ENCODE measurements at places on chromosomes 11 and 22.

GRCh38 chr11:2386591-2386990 lies 9.5 kb downstream of the CD81 start:
- DNase-seq = peak; percentile 72

- DNase-seq = no peak
Measured at GRCh38 chr11:57597461-57597915, at the start of gene SERPING1. SERPING1 (plus strand) TSS chr11:57597685; CDS start chr11:57598271, 586 bp downstream.

GRCh38 chr11:35798423-35798822 lies 135.8 kb downstream of the TRIM44 start:
- DNase-seq = no peak

DNA sequence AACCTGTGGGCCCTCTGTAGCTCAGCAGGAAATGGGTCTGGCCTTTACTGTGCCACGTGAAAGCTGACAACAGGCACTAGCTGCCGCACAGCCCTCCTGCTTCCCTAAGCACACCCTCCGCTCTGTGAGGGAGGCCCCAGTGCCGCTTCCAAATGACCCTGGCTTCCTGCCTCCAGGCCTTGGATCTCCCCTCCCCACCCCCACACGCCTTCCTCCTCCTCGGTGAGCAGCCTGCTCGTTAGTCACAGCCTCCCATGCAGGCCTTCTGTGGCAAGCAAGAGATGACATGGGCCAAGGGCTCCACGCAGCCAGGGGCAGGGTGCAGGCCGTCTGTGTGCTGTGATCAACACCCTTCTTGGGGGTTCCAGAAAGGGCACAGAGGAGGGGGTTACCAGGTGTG lies 15.3 kb upstream of the RASL10A start:
- no peak for DNase-seq

DNA sequence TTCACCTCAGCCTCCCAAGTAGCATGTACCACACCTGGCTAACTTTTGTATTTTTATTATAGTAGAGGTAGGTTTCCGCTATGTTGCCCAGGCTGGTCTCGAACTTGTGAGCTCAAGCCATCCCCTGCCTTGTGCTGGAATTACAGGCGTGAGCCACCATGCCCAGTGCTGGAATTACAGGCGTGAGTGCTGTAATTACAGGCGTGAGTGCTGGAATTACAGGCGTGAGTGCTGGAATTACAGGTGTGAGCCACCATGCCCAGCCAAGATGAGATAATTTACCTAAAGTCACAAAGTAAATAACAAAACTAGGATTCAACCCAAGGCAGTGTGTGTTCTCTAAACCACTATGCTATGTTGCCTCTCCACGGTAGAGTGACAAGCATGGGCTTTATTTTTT lies 3.6 kb upstream of the UBXN1 start:
- DNase-seq = no peak

GRCh38 chr11:13421561-13421960 lies 41.5 kb downstream of the BTBD10 start:
- no peak for DNase-seq

DNA sequence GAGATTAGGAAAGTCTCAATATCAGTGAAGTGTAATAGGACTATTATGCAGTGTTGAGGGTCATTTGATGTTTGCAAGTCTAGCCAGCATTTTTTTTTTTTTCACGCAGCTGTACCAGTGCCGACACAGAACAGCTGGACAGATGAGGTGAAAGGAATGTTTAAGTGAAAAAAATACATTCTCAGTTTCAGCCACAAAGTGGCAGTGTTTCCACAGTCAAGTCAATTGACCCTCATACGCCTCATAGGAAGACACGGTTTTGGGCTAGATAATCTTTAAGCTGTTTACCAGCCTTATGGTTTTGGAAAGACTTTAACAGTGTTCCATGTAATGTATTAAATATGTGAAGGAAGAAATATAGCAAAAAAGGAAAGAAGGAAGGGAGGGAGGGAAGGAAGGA lies 349.9 kb upstream of the ANO3 start:
- peak; percentile 89 for DNase-seq

GRCh38 chr11:5815534-5815933 lies 6.8 kb downstream of the OR52N2 start:
- DNase-seq = no peak

GRCh38 chr22:45937960-45938359 lies 39.0 kb downstream of the WNT7B start:
- no peak for DNase-seq

DNA sequence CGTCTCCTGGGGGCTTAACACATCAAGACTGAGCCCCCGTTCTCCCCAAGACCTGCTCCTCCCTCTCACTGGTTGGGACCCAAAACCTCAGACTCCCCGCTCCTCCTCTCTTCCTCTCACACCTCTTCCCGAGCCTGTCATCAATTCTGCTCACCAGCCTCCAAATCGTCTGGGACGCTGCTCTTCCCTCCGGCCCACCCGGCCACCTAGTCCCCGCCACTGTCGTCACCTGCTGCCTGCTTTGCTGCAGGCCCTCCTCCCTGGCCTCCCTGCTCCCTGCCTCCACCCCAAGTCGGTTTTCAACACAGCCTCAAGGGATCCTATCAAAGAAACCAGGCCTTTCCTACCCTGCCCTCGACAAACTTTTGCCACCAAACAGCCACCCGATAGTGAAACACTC lies 3.1 kb downstream of the MFNG start:
- DNase-seq = no peak

DNA sequence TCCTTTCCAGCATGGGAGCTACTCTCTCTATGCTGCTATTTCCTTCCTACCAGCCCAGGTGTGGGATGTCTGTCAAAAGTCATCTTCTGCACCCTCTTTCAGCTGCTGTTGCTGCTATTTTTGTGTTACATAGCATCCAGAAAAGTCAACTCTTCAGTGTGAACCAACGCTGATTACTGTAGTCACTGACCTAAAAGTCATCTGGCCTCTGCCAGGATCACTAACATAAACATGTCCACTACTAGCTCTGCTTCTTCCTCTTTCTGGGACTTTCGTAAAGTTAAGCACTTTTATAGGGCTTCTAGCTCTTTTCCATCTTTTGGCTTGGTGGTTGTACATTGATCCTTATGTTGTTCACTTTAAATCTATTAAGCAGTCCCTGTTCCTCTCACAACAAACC lies 90.2 kb upstream of the CARD18 start:
- DNase-seq = no peak

DNA sequence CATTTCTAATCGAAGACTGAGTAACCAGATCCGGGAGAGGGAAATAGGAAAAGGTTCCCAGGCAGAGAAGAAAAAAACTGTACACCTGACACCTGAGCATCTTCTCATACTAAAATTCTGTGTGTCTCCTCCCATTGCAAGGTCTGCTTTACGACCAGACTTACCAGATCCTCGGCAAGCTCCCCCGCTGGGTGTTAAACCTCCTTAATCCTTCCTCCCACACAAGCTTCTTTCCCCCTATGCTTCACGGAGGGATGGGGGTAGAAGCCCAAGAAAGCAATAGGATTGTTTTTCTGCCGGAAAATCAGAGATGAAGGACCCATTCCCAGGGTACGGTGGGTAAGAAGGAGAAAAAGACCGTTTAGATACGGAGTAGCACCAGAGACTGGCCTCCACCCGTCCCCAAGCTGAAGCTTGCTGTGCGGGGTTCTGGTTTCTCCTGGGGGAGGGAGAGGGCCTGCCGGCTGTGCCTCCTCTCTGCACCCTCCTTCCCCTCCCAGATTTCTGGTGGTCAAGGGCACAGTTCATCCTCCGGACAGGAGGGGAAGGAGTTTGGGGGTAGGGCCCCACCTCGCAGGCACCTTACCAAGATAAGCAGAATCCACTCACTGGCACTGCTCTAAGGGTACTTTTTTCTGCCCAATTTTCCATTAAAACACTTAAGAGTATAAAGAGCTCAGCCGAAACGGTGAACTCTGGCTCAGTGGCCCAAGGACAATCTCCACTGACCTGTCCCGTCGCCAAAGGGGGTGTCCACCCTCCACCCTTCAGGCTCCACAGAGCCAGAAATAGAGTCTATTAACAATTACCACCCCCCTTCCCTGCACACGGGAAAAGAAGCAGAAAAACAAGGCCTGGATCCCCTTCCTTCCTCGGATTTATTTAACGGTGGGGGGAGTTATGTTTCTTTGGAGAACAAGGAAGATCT lies 1.2 kb downstream of the TOB2 start:
- DNase-seq = peak; percentile 67

GRCh38 chr11:73203790-73204189 lies 14.3 kb upstream of the P2RY2 start:
- DNase-seq = no peak

DNA sequence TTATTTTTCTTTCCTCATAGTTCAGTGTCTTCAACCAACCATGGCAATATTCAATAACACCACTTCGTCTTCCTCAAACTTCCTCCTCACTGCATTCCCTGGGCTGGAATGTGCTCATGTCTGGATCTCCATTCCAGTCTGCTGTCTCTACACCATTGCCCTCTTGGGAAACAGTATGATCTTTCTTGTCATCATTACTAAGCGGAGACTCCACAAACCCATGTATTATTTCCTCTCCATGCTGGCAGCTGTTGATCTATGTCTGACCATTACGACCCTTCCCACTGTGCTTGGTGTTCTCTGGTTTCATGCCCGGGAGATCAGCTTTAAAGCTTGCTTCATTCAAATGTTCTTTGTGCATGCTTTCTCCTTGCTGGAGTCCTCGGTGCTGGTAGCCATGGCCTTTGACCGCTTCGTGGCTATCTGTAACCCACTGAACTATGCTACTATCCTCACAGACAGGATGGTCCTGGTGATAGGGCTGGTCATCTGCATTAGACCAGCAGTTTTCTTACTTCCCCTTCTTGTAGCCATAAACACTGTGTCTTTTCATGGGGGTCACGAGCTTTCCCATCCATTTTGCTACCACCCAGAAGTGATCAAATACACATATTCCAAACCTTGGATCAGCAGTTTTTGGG lies at the start of gene OR51T1:
Gene OR51T1 (plus strand): TSS at position 41 of the 641 bp plus-strand sequence. CDS start 0 bp downstream, at position 41.
- DNase-seq = no peak

GRCh38 chr22:39298241-39298987 lies 21.0 kb downstream of the RPL3 start:
- no peak for DNase-seq

DNA sequence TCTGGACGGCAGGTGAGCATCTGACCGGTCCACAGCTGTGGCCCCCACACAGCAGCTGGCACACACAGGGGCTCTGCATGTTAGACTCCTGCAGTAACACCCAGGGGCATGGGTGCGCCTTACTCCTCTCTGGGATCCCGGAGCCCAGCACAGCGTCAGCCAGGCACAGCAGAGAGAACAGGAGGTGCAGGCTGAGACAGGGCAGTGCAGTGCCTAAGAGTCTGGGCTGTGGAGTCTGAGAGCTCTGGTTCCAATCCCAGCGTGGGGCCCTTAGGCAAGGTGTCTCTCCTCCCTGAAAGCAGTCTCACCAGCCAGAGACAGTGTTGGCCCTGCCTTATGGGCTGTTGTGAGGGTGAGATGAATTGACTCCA lies 2.3 kb downstream of the NUDT8 start:
- no peak for DNase-seq

- DNase-seq = peak; percentile 46
Measured at GRCh38 chr11:119691020-119691666, 37.9 kb downstream of the NECTIN1 start.

- DNase-seq = no peak
Measured at GRCh38 chr11:72426103-72426757, 8.1 kb downstream of the CLPB start.

DNA sequence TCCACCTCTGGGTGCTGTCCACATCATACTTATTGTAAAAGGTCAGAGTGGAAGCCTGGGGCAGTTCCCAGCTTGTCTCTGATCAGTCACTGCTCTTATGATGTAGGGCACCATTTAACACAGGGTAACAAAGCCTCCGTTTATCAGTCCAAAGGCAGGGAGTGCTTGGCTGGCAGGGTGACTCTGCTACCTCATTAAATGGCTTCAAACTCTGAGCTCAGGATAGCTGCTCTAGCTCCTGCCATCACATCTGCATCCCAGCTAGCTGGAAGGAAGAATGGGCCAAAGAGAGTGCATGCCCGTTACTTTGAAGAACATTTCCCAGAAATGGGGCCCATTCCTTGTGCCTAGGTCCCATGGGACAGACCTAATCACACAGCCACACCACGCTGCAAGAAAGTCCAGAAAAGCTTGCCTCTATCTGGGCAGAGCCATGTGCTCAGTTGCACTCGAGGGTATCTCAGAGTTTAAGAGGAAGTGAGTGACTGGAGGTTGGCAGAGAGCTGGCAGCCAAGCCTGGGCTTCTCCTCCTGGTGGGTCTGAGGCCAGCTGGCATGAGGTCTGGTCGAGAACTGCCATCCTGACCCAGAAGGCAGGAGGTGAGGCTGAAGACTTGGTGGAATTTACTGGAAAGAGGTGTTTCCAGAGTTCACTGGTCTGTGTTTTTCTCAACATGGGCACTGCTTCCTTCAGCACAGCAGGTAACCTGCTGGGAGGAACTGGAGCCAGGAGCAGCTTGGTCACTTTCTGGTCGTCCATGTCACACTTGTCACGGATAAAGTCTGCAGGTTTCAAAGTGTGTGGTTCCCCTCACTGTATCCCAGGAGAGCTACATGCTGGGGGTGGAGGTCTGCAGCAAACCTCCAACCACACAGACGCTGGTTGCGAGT lies 935.7 kb downstream of the BRD1 start:
- no peak for DNase-seq

DNA sequence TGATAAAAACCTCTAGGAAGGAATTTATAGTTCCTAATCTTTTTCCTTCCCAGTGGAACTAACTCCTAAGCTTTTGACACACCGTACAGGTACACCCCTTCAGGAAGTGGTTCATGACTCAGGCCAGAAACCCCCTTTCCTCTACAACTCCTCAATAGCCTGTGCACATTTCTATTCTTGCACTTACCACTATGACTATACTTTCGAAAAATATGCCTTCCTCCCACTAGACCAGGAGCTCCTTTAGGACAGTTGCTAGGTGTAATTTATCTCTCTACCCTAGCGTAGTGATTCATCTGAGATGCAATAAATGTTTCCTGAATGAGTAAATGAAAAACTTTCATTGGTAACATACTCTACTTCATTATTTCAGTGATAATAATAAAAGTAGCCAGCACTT lies 14.5 kb downstream of the MAP6 start:
- DNase-seq = no peak

DNA sequence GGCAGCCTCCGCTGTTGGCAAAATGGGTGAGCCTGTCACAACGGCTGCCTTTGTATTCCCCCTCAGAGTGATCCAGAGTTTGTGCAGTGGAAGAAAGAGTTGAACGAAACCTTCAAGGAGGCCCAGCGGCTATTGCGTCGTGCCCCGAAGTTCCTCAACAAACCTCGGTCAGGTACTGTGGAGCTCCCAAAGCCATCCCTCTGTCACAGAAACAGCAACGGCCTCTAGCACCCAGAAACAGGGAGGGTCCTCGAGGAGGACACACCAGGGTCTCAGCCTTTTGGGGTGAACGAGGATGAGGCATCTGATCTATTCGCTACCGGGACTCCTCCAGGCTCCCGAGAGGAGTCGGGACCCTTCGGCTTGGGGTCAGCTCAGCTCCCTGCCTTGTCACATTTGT lies 19.8 kb upstream of the MYO18B start:
- no peak for DNase-seq

DNA sequence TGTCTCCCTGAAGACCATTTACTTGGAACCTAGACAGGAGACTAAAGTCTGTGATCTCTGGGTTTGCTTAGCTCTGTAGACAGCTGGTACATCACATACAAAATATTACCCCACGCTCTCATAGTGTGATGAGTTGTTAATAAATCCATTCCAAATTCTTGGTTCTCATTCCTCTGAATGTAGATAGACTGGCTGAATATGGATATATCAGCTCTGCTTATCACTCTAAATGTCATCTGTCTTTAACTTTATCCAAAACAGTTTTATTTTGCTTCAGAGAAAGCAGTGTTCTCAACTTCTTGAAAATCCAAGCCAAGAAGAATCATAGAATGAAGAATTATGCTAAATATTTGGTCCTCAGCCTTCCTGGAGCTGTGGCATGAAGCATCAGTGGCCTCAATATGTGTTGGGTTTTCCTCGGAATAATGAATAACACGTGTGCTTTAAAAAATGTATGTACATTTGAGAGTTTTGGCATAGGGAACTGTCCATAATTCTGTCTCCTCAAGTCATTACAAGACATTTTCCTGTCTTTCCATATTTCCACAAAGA lies 10.5 kb upstream of the LDLRAD3 start:
- DNase-seq = no peak
